ENCODE measurements at places on chromosomes 2 and 18. TPM values are rescaled to one million over a fixed set of nuclear protein-coding genes. Genes with fewer than 3 reads are reported as not detected.

DNA sequence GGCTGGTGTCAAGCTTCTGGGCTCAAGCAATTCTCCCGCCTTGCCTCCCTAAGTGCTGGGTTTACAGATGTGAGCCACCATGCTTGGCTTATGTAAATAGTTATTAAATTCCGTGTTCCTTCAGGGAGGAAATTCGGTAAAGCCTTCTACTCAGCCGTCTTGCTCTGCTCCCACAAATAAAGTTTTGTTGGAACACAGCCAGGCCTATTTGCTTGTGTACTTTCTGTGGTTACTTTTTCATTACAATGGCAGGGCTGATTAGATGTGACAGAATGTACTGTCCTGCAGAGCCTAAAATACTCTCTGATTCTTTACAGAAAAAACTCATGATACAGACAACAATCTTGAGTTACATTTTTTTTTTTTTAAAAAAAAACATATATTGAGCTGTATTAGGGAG is 68.8 kb upstream of the TACR1 start:
- DNase-seq: no peak

DNA sequence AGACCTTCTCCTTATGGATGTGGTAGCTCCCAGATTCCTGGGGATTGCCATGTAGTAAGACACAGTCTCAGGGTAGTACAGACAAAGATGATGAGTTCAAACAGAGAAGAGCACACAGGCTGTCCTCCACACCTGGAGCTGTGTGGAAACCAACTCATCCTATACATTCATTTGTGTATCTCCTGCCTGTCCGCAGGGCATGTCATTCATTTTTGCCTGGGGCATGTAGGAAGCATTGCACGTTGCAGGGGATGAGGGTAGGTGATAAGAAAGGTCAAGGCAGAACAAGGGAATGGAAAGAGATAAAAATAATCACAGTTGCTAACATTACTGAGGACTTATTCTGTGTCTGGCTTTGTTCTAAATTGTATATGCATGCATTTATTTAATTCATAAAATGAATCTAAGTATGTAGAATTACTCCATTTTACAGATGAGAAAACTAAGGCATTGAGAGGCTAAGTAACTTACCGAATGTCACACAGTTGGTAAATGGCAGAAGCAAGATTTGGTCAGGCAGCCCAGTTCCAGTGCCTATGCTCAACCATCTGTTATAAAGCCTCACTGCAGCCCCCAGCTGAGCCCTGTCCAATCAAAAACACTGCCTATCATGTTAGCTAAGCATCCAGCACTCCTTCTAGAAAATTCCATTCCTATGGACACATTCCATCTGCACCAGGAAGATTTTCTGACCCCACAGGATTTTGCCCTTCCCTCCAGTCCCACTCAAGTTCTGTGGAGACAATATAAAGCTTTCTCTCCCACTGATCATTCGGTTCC is 81.0 kb downstream of the SUMO1 start:
- DNase-seq: no peak

GRCh38 chr2:551621-552020 is 125.6 kb downstream of the TMEM18 start:
- no peak for DNase-seq

- no peak for DNase-seq
These were observed 36.9 kb downstream of the SNED1 start for GRCh38 chr2:241035142-241035817.

DNA sequence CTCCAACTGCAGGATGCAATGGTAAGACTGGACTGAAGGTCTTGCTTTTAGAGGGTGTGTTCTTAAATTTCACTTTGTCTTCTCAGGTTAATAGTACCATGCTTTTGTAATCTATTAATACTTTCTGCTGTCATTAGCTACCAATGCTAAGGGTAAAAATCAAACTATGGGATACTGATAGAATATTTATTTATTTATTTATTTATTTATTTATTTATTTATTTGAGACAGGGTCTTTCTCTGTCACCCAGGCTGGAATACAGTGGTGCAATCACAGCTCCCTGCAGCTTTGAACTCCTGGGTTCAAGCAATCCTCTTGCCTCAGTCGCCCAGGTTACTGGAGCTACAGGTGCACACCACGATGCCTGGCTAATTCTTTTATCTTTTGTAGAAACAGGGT is 152.1 kb downstream of the SPP2 start:
- DNase-seq: no peak

Gene PPM1G
- total RNA-seq: 56.6 TPM

Gene UGT1A3
- total RNA-seq: not detected
